MCF 10A (cell line): ENCODE measurements at places on chromosomes 13 and 19. TPM values are rescaled to one million over a fixed set of nuclear protein-coding genes. Genes with fewer than 3 reads are reported as not detected.
A peak's percentile ranks its signal among the peaks of the same experiment; 100 is the strongest.

The PSPN gene
- total RNA-seq: 1.1 and 1.9 TPM in 2 replicates

The ITPKC gene
- 27.1 and 33.2 TPM in 2 replicates for total RNA-seq

DNA sequence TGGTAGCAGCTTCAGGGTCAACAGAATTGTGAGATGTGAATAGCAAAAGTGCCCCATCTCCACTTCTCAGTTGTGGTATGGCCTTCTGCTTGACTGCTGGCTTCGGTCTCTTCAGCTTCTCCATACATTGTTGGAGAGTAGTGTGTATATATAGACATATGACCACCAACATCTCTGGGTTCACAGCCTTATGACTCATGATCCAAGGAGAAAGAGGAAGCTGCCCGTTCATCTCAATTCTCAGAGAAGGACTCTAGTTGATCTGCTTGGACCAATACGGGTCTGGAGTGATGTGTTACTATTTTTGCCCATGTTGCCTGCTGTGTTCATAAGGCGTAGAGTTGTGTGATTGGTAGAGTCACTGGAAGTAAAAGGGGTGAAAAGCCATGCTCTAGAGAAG lies 3.6 kb upstream of the COMMD6 start:
- DNase-seq: no peak

DNA sequence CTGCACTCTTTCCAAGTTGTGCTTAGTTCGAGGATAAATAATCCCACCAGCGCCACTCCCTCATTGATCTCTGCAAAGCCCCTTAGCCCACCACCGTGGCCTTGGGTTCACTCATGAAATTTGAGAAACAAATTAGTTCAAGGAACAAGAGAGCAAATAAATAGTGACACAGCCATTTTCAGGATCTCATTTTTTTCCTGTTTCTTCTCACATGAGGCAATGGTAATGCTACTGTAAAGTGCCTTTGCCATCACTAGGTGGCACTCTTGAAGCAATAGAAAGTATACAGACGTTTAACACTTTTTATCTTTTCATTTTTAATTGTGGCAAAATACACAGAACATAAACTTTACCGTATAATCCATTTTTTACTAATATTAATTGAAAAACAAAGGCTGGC lies 76.8 kb upstream of the ZNF835 start:
- DNase-seq: peak; percentile 3

GRCh38 chr19:56142087-56142787 lies 1.1 kb downstream of the ZNF444 start:
- no peak for DNase-seq

- DNase-seq: no peak
These were observed 53.9 kb downstream of the RBM26 start for GRCh38 chr13:79352107-79352506.

GRCh38 chr19:55486043-55486970 lies 1.3 kb downstream of the NAT14 start:
- peak; percentile 45 for DNase-seq

The CNFN gene
- 0.89 and 1.6 TPM in 2 replicates for total RNA-seq

GRCh38 chr19:38538386-38538785 lies 79.4 kb downstream of the MAP4K1 start:
- DNase-seq: no peak

- no peak for DNase-seq
These were observed 161.1 kb downstream of the LACC1 start for GRCh38 chr13:44040818-44041100.

GRCh38 chr13:68128297-68128915 lies 898.3 kb upstream of the PCDH9 start:
- DNase-seq: no peak

The CLDND2 gene
- 0.79 TPM in 1 of 2 replicates, not detected in the other for total RNA-seq

GRCh38 chr19:47681936-47682335 lies 31.3 kb upstream of the EHD2 start:
- no peak for DNase-seq

DNA sequence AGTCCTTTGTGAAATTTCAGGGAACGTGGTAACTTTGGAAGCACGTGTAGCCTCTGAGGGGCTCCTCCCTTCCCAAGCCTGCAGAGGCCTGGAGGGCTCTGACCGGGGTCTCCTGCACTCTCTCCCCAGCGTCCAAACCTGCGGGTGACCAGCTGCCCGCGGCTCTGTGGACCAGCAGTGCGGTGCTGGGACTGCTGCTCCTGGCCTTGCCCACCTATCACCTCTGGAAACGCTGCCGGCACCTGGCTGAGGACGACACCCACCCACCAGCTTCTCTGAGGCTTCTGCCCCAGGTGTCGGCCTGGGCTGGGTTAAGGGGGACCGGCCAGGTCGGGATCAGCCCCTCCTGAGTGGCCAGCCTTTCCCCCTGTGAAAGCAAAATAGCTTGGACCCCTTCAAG lies 2.7 kb upstream of the TPGS1 start:
- DNase-seq: no peak

DNA sequence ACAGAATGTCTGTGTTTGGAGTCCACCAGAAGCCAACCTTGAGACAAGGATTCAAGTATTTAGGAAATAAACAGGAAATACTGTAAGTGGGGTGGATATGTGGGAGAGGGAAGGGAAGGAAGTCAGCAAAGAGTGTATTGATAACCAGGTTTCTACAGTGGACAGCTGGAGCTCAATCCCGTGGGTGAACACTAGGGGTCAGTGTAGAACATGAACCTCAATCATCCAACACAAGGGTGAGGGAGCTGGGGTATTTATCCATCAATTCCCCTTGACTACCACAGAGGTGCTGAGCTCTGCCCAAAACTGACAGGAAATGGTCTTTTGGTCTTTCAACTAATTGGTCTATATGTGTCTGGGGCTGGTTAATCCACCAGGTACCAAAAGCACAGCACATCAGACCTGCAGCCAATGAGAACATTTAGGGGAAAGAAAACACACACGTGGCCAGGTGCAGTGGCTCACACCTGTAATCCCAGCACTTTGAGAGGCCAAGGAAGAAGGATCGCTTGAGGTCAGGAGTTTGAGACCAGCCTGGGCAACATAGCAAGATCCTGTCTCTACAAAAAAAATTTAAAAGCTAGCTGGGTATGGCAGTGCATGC lies 5.6 kb upstream of the SYDE1 start:
- peak; percentile 45 for DNase-seq

- DNase-seq: no peak
These were observed 6.0 kb downstream of the UBL3 start for GRCh38 chr13:29844441-29844840.

- DNase-seq: peak; percentile 38
These were observed 10.9 kb upstream of the KCTD15 start for GRCh38 chr19:33785795-33786194.

The ATXN8OS gene
- total RNA-seq: not detected in 2 replicates

DNA sequence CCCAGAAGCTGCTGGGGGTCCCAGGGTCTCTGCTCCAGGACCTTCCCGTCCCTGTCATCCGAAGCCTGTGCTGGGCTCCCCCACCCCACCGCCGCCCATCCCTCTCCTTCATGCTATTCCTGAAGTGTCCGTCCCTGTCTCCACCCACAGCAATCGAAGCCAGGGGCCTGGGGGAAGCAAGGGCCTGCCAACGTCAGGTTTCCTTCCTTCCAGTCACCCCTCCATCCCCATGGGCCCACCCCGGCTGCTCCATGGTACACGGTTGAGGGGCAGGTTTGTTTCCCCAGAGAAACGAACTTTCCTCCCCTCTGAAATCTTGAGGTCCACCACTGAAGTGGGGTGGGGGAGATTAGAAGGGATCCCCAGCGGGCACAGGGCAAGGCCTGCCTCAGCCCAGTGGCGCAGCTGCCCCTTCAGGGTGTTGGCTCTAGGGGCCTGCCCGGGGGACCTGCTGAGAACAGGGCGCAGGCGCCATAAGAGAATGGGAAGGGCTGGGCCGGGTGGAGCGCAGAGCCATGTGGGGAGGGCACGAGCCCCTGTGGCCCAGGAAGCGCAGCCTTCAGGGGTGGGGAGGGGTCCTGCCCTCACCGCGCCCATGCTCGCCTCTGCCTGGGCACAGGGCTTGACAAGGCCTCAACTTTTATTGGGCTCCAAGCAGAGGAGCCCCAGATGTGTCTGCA lies 16.1 kb downstream of the CEBPG start:
- no peak for DNase-seq

The KATNAL1 gene
- 6.1 and 10.7 TPM in 2 replicates for total RNA-seq

GRCh38 chr19:2477141-2477710 lies 1.3 kb downstream of the GADD45B start:
- no peak for DNase-seq

DNA sequence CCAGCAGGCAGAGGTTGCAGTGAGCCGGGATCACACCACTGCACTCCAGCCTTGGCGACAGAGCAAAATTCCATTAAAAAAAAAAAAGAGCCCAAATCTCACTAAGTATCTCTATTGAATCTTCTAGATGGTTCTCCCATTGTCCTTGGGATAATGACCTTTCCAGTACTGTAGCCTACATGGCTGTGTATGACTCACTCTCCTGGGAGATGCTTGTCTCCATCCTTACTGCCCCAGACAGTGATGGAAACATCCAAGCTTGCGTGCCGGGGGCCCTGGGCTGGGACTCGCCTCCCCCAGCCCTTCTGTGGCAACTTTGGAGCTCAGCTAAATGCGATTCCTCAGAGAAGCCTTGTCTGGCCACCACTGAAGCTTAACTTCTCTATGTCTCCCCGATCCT lies 49.7 kb downstream of the NWD1 start:
- DNase-seq: no peak

The COX6B2 gene
- total RNA-seq: 0.33 and 0.93 TPM in 2 replicates

GRCh38 chr19:38499532-38499931 lies 66.0 kb downstream of the RYR1 start:
- DNase-seq: no peak

DNA sequence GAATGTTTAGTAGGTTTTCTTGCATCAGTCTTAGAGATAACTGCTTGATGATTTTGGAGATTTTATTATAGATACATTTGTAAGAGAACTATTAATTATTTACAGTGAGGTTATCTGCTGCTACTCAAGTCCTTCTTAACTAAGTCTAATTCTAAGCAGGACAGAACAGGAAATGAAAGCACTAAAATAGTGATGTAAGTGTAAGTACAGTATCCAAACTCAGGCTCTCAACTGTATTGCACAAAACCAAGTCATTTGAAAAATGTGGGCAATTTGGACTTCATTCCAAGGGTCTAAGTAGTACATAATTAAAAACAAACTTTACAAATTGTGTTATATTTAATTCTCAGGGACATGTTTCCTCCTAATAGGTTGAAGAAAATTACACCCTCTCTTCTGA lies 417.1 kb downstream of the ITGBL1 start:
- no peak for DNase-seq

DNA sequence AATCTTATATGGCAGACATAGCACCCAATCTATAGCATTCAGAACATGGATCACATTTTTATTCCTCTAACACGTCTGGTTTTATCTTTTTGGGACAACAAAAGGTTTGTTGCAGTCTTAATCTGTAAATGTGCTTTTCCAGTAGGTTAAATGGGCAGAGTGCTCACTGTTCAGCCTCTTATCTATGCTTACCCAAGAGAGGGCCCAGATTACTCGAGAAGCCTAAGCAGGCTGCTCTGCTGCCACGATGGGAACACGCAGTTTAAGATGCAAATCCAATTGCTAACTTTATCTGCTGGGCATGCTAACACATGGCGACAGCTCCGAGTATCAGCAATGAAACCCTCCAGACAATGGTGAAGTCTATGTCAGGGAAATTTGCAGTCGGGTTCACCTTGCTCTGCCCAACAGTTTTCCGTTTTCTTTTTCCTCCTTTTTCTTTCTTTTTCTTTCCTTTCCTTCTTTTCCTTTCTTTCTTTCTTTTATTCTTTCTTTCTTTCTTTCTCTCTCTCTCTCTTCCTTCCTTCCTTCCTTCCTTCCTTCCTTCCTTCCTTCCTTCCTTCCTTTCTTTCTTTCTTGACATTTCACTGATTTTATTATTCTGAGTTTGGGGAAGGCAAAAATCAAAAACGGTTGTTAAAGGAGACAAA lies 115.3 kb downstream of the RBM26 start:
- DNase-seq: no peak

DNA sequence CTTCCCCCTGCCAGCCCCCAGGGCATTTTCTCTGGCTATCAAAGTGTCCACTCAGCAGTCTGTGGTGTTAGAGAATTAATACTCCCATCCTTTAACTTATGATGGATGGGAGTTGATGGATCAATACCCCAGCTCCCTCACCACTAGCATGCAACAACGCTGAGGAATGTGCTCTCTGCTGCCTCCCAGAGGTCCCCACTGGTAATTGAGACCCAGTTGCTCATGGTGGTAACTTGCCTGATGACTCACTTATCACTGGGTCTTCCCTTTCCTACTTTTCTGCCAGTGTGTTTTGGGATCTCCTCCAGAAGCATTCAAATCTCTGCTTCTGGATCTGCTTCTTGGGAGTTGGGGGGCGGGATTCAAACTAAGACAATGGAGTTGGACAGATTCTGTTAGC lies 20.3 kb upstream of the CACNA1A start:
- peak; percentile 16 for DNase-seq

GRCh38 chr19:55344444-55344843 lies 4.8 kb downstream of the KMT5C start:
- peak; percentile 87 for DNase-seq

GRCh38 chr19:4635754-4636116 lies 3.6 kb upstream of the TNFAIP8L1 start:
- no peak for DNase-seq

DNA sequence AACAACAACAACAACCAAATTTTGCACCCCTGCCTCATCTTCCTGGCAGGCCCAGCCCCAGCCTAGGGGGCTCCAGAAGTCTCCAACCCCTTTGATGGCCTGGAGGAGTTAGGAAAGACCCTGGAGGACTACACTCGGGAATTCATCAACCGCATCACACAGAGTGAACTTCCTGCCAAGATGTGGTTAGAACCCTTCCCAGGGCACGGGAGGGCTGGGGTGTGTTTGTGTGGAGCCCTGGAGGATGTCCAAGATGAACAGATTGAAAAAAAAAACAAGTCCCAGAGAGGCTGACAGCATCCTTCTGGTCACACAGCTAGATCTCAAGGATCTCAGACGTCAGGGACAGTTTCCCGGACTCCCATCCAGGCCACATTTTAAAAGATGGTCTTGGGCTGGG lies 13.3 kb downstream of the APOC1 start:
- peak; percentile 48 for DNase-seq

The EEF1AKMT1 gene
- total RNA-seq: 11.3 and 16.5 TPM in 2 replicates
